ENCODE measurements at places on chromosomes 3 and 15.
A peak's percentile ranks its signal among the peaks of the same experiment; 100 is the strongest.

GRCh38 chr15:65304381-65305149 is at the start of gene RNU5B-1:
RNU5B-1 (plus strand) TSS chr15:65304677.
- DNase-seq = peak; percentile 45

DNA sequence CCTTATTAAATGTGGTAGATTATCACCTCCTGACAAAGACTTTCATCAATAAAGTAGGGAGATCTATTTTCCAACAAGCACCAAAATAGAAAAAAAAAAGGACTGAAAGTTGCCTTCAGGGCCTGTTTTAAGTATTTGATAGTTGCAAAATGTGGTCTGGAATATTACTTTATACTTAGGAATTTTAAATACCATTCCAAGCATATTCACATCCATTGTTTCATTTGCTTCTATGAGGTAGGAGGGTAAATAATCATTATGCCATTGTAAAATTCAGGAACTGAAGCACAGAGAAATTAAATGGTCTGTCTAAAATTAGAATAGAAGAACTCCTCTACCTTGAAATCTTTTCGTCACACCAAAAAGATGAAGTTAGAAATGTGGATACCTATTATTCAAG is 110.0 kb downstream of the TMCC1 start:
- DNase-seq = no peak

- DNase-seq = no peak
These were observed 157.2 kb downstream of the LRRC28 start for GRCh38 chr15:99408236-99409096.

DNA sequence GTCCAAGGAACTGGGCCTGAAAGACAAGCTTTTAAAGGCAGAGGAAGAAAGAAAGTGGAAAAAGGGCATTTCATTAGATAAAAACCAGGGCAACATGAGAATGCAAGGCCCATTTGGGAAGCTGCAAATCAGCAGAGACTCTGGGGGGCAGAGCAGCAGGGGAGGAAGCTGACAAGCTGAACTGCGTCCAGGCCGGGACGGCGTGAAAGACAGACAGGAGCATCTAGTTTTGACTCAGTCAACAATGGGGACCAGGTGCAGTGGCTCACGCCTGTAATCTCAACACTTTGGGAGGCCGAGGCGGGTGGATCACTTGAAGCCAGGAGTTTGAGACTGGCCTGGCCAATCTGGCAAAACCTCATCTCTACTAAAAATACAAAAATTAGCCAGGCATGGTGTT is 69.9 kb downstream of the CDC25A start:
- no peak for DNase-seq

GRCh38 chr3:123015596-123015995 is 12.0 kb downstream of the SEMA5B start:
- no peak for DNase-seq

- no peak for DNase-seq
These were observed 103.3 kb downstream of the TPRA1 start for GRCh38 chr3:127487196-127487595.

- no peak for DNase-seq
These were observed 853 bp downstream of the TEX264 start for GRCh38 chr3:51671734-51672475.

DNA sequence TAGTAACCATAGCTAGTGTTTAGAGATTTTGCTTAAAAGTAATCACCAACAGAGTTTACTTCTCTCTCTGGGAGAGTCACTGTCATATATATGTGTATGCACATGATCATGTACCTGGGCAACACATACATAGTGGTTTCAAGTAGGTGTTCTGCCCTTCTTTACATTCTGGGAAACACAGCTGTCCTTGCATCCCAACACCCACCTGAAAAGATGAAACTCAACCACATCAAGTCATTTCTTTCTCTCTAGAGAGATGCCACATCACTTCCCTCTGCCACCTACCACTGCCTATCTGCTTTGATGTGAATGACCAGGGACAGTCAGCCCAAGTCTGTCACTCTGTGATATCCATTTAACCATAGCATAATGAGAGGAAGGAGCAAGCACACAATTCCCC is 155.8 kb upstream of the GADL1 start:
- no peak for DNase-seq

DNA sequence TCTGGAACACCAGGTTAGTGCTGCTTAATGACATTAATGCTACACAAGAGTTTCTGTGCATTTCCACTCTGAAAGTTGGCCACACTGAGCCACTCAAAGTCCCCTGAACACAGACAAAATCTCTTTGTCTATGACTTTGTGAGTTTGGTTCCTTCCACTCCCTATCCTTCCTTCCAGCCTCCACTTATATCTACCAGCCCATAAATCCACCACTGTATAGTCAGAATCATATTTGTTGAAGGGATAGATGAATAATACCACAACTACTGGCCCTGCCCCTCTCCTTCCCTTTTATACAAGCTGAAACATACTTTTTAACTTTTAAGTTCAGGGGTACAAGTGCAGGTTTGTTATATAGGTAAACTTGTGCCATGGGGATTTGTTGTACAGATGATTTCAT is 127.5 kb downstream of the ABHD5 start:
- no peak for DNase-seq

- no peak for DNase-seq
These were observed 6.4 kb downstream of the PDE8A start for GRCh38 chr15:84987949-84988624.

- DNase-seq = no peak
These were observed 50.9 kb downstream of the PRICKLE2 start for GRCh38 chr3:64174328-64174727.
